ENCODE measurements at places on chromosomes 16 and 17.

- DNase-seq = no peak
These were observed 6.7 kb downstream of the RPUSD1 start for GRCh38 chr16:781346-782010.

DNA sequence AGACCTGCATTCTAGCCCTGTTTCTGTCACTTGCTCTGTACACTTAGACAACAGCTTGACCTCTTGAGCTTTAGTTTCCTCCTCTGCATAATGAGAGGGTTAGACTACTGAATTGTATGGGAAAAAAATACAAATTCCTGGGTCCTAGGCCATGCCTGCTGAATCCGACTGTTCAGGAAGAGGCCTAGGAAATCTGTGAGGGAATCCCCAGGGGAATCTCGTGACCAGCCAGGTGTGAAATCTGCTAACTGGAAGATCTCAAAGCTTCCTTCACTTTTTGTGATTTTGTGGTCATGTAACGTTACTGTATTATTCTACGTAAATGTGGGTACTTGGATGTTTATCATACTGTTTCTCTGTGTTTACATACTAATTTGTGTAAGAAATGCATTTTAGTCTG lies 58.2 kb downstream of the CYLD start:
- DNase-seq = no peak

DNA sequence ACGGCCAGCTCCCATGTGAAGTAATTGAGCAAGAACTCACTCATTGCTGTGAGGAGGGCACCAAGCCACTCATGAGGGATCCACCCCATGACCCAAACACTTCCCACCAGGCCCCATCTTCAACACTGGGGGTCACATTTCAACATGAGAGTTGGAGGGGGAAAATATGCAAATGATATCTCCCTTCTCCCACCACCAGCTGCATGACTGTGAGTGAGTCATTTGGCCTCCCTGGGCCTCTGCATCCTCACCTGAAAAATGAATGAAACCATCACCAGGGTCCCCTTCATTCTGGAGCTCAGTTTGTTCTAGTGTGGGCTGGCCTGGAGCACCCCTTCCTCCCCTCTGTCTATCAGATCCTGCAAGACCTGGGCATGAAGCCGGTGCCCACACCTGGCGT lies 6.8 kb upstream of the MED9 start:
- no peak for DNase-seq

GRCh38 chr17:6752068-6752909 lies 3.6 kb upstream of the XAF1 start:
- no peak for DNase-seq

- no peak for DNase-seq
These were observed 6.4 kb downstream of the CYB561 start for GRCh38 chr17:63439687-63440086.

DNA sequence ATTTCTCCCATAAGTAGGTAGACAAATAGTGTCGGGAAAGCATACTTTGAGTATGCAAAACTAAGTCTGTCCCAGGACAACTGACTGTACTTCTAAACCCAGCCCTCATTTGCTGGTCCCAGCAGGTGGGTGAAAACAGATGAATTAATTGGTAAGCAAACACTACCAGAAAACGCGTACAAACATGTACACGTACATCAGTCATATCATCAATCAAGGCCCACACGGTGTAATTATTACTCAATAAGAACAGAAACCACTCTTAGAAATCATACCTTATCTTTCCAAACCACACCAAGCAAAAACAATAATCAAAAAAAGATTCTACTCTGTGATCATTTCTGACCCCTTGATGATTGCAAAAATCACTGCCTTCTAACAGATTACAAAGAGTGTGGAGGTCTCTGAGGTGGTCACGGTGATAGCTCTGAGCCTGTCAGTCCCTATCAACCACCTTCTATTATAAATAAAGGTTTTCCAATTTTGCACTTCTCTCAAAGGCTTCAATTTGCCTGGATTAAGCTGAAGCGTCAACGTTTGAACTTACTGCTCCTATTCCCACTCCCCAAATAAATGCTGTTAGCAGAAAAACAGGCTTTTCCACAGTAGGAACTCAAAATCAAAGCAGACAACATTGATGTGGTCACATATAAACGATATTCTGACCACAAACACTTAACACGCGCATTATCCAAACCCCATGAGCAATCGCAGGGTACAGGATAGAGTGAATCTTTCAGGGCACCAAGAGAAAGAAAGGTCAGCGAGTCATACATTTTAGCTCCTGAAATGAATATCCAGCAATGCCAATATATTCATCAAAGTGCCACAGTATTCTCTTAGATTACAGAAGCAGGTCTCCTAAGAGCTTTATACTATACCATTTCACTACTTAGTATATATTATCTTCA lies 211.9 kb downstream of the STX8 start:
- no peak for DNase-seq

- no peak for DNase-seq
These were observed 13.0 kb downstream of the CDYL2 start for GRCh38 chr16:80791411-80791810.

DNA sequence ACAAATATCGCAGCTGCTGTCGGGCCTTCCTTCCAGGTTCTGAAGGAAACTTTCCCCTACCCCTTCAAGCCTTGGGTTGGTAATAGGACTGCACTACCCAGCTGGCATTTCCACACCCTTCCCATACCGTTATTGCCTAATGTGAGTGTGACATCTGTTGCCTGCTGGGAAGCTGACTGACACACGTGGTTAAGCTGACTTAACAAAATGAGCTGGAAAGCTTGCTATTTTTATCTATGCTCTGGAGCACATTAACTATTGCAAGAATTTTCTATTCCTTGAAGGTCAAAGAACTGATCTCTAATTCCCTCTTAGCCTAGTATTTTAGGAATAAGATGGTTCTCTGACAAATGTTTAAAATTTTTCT lies 79.5 kb downstream of the PMP22 start:
- DNase-seq = no peak

DNA sequence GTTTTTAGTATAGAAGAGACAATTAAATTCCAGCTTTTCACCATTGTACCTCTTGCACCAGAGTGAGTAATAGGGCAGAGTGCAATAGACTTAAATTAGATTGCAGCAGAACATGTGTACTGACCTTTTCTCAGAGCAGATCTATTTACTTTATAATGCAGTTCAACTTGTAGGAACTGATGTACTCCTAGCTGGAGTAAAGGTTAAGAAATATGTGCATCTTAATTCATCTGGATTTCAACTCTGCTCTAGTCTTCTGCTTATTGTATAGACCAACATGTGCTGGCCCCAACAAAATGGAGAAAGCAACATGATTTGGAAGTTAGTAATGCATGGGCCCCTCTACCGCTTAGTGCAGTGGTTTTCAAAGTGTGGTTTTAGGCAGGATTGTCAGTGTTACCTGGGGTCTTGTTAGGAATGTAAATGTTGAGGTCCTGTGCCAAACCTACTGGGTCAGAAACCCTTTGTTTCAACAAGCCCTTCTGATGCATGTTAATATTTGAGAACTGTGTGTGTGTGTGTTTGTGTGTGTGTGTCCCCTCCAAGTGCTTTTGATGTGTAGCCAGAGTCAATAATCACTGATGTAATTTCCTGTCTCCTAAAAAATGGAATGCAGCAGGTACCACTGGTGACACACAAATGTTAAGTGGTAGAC lies 138.6 kb downstream of the TOX3 start:
- DNase-seq = no peak

DNA sequence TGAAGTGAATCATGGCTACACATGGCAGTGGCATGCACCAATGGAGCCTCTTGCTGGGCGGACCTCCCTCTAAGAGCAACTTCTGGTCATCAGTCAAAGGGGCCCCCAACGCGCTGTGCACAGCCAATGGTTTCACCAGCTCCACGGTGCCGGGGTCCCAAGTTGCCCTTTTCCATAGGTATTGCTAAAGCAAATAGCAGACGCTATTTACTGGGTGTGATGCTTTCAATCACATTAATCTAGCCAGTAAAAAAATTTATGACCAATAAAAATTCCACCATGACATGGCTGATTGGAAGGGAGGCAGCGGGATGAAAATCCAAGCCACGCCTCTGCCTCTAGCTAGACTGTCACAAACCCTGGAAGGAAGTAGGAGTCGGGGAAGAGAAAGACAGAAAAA lies 680.3 kb upstream of the SOX9 start:
- DNase-seq = no peak

- DNase-seq = no peak
These were observed 6.1 kb upstream of the CMTM1 start for GRCh38 chr16:66560107-66560506.

GRCh38 chr17:33469911-33470310 lies 176.8 kb upstream of the ASIC2 start:
- no peak for DNase-seq

- DNase-seq = no peak
These were observed 233.9 kb downstream of the ZNF423 start for GRCh38 chr16:49622084-49622390.

- DNase-seq = no peak
These were observed 15.1 kb upstream of the SLC52A1 start for GRCh38 chr17:5050278-5050677.

- DNase-seq = no peak
These were observed 28.0 kb downstream of the NXN start for GRCh38 chr17:951325-952132.

GRCh38 chr16:65054457-65054856 lies 67.4 kb downstream of the CDH11 start:
- DNase-seq = no peak

- DNase-seq = no peak
These were observed 24.0 kb downstream of the CPSF4L start for GRCh38 chr17:73237714-73238113.

- DNase-seq = no peak
These were observed 120.7 kb upstream of the GSE1 start for GRCh38 chr16:85492295-85492864.

Measured in effector memory CD4-positive, alpha-beta T cell (primary cell).